ENCODE measurements at places on chromosomes 16 and 17. TPM values are rescaled to one million over a fixed set of nuclear protein-coding genes. Genes with fewer than 3 reads are reported as not detected.

DNA sequence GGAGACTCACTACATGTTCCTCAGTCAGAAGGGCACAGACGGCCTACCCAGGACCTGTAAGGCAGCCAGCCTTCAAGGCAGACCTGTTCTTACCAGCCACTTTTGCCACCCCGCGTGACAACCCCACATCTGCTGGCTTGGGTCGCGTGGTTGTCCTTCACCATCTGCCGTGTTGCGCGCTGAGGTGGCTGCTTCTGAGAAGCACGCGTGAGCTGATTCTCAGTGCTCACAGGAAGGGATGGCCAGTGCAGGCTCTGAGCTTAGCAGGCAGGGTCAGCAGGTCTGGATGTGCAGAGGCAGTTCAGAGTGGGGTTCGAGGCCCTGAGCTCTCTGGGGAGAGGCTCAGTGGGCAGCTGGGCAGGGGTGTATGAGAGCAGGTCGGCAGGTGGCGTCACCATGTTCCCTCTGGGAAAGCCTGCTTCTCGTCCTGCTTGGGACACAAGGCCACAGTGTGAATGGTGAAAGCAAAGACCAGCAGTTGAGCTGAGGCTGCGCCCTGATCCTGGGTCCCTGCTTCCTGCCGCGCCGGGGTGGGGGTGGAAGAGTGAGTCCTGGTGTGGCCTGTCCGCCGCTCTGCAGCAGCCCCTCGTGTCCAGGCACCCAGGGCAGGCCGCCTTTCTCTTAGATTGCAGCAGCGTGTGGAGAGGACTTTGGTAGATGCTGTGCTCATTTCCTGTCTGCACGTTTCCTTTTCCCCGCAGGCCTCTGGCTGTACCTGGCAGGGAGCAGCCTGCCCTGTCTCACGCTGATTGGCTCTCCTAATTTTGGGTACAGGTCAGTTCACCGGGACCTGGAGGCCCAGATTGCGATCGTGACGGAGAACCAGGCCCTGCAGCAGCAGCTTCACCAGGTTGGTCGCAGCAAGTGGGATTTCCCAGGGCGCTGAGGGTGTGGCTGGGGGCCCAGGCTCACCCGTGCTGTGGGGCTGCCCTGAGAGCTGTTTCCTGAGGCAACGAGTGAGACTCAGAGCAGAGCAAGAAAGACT, 36.0 kb downstream of the PGS1 start:
- peaks cover 94% of the 10 kb centered on the region for H3K4me1 ChIP-seq
- H3K27me3 ChIP-seq, result no peaks in the 10 kb centered on the region
- H3K4me3 ChIP-seq, result peak overlapping the region; percentile 37
- no peak for DNase-seq
- peak overlapping the region; percentile 83 for H3K27ac ChIP-seq

DNA sequence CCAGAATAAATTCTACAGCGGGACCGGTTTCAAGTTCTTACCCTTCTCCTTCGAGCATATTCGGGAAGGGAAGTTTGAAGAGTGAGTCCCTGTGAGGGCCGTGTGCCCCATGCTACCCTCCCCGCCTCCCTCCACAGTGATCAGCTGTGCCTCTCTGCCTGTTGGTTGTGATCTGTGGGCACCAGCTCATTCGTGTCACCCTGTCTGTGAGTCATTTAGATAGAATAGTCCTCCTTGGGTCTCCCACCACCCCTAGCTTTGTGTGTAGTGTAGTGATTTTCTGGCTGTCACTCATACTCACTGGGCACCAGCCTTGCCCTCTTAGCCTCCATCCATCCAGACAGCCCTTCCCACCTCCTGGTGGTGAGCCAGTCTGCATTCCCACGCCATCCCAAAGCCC, 15.0 kb upstream of the NAGLU start:
- H3K27me3 ChIP-seq, result no peaks in the 10 kb centered on the region
- H3K36me3 ChIP-seq, result no peaks in the 10 kb centered on the region
- no peak overlapping the region for H3K4me3 ChIP-seq
- DNase-seq, result no peak

GRCh38 chr17:39352511-39352910, 48.9 kb downstream of the FBXL20 start:
- peaks cover 8% of the 10 kb centered on the region for H3K36me3 ChIP-seq
- no peak overlapping the region for H3K27ac ChIP-seq
- no peak overlapping the region for H3K4me3 ChIP-seq
- no peaks in the 10 kb centered on the region for H3K4me1 ChIP-seq
- DNase-seq, result no peak

The TMEM238L gene
- not detected for polyA plus RNA-seq

- no peaks in the 10 kb centered on the region for H3K4me1 ChIP-seq
- H3K36me3 ChIP-seq, result no peaks in the 10 kb centered on the region
Observed at GRCh38 chr17:82956726-82957468, 117.1 kb upstream of the ZNF750 start.

The ACSM2A gene
- polyA plus RNA-seq, result not detected

GRCh38 chr16:14353340-14353739, 276.7 kb downstream of the PARN start:
- no peak overlapping the region for H3K27ac ChIP-seq
- H3K36me3 ChIP-seq, result no peaks in the 10 kb centered on the region
- H3K27me3 ChIP-seq, result peaks cover 11% of the 10 kb centered on the region
- H3K4me1 ChIP-seq, result no peaks in the 10 kb centered on the region

DNA sequence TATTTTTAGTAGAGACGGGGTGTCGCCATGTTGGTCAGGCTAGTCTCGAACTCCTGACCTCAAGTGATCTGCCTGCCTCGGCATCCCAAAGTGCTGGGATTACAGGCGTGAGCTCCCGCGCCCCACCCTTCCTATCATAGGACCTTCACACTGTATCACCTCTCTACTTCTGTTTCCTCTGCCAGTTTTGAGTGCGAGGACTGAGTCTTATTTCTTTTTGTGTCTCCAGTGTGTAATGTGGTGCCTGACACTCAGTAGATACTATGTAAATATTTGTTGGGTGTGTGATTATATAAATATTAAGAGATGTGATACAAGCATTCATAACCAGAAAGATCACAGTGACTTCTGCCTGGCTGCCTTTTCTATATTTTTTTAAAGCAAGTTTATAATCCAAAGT, 10.5 kb downstream of the PRKCA start:
- no peaks in the 10 kb centered on the region for H3K4me1 ChIP-seq
- H3K4me3 ChIP-seq, result no peak overlapping the region

The PRCD gene
- 17.3 TPM for polyA plus RNA-seq

DNA sequence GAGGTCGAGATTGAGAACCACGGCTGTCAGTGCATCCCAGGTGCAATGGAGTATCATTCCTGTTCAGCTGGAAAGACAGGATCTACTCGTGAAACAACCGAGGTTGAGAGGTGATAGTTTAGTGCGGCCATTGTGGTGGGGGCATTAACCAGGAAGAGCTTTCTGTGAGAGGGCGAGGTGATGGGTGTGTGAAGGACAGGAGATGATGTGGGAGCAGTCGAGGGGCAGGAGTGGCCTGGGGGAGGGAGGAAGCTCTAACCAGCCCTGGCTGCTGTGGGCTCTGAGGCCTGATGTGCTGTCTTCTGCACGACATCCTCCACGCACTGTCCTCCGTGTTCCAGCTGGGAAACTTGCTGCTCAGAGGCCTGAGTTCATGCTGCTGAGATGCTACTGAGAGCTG, 22.0 kb downstream of the GOSR2 start:
- no peak overlapping the region for H3K4me3 ChIP-seq
- H3K4me1 ChIP-seq, result peaks cover 34% of the 10 kb centered on the region
- H3K27me3 ChIP-seq, result no peaks in the 10 kb centered on the region
- H3K27ac ChIP-seq, result no peak overlapping the region
- H3K36me3 ChIP-seq, result no peaks in the 10 kb centered on the region
- no peak for DNase-seq

GRCh38 chr17:59004338-59005111, 102.2 kb downstream of the TRIM37 start:
- H3K36me3 ChIP-seq, result no peaks in the 10 kb centered on the region
- peak overlapping the region; percentile 3 for H3K27ac ChIP-seq
- no peak overlapping the region for H3K4me3 ChIP-seq
- peaks cover 5% of the 10 kb centered on the region for H3K4me1 ChIP-seq

GRCh38 chr17:27540318-27541101, 84.3 kb downstream of the KSR1 start:
- H3K36me3 ChIP-seq, result no peaks in the 10 kb centered on the region
- H3K27ac ChIP-seq, result peak overlapping the region; percentile 58
- no peaks in the 10 kb centered on the region for H3K27me3 ChIP-seq
- peaks cover 17% of the 10 kb centered on the region for H3K4me1 ChIP-seq

DNA sequence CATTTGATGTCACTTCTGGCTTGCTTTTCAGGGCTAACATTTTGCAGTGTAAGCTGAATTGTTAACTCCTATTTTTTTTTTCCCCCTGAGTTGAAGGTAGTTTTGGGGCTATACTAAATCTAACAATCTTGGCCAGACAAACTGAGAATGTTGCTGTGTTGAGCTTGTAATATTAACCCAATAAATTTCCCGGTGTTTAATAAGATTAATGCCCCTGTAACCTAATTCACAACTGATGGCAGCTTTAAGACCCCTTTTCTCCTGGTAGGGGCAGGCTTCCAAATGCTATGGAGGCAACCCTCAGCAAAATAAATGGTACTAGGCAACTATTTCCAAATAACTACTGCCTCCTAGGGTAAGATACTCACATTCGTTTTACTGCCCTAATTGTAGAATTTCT, 549.6 kb upstream of the KIF2B start:
- no peaks in the 10 kb centered on the region for H3K36me3 ChIP-seq
- no peaks in the 10 kb centered on the region for H3K4me1 ChIP-seq
- H3K4me3 ChIP-seq, result no peak overlapping the region
- H3K27me3 ChIP-seq, result no peaks in the 10 kb centered on the region
- no peak for DNase-seq
